ENCODE measurements at places on chromosomes 7 and 10.

- no peak for DNase-seq
These were observed 64.3 kb upstream of the TRIM24 start for GRCh38 chr7:138395763-138396162.

DNA sequence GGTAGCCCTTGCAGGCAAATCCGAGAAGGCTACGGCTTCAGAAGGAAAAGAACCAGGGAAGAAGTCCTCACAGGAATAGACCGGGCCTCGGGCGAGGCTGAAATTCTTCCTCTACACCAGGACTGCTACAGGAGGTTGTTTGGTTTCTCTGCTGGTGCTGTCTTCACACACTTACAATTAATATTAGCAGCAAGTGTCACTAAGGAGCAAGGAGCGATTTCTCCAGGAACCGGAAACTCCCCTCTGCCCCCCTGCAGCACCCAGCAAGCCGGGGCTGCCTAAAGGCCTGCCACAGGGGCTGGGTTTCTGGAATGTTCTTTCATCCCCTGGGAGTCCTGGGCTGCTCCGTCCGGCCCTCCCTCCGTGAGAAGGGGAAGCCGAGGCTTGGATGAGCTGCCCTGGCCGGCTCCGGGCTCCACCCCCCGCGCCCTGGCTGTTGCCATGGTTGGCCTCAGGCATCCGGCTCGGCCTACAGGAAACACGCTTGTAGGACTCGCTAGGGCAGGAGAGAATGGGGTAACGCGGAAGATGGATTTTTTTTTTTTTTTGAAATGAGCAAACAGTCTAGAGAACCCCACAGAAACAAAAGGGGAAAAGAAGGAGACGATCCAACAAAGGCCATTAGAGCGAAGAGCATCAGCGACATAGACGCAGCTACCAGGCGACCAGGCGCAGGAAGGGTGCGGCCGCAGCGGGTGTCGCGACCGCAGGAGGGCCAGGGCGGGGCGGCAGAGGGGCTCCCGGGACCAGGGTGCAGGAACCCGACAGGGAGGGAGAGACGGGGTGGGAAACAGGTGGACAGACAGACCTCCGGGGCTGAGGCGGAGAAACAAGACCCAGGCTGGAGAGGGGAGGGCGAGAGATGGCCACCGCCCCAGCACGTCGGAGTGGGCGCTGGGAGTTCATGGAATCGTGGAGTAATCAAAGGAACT, 33.0 kb downstream of the EN2 start:
- no peak for DNase-seq

- DNase-seq = no peak
These were observed 479.9 kb upstream of the FOXK1 start for GRCh38 chr7:4202154-4202736.

- DNase-seq = no peak
These were observed 7.5 kb downstream of the PIK3AP1 start for GRCh38 chr10:96712662-96713271.

GRCh38 chr7:38702002-38702535, 70.9 kb upstream of the AMPH start:
- no peak for DNase-seq

DNA sequence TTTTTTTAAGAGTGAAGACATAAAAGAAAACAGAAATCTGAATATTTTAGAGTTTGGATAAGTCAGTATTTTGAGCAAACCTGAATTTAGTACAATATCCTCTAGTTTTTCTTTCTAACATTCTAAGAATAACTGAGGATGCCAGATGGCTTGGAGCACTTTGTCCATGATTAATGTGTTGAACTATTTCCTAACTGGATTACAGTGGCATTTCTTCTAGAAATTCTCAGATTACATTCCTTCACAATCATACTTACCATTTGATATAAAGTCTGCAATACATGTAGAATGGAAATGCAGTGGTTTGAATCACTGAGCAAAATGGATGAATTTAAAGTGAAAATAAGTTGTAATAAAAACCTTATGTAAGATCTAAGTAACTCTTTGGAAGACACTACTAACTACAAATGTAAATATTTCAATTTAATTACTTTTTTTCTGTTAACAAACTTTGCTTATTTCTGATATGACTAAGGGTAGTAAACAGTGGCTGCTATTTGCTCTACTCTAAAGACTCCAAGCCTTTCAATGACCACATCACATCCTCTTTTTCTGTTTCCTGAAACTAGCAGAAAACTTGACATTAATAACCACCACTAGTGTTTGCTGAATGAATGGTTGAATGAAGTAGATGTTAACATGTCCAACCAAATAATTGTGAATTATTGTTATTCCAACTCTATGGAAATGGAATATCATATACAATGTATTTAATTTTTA, 102.8 kb downstream of the PRKG1 start:
- DNase-seq = no peak

DNA sequence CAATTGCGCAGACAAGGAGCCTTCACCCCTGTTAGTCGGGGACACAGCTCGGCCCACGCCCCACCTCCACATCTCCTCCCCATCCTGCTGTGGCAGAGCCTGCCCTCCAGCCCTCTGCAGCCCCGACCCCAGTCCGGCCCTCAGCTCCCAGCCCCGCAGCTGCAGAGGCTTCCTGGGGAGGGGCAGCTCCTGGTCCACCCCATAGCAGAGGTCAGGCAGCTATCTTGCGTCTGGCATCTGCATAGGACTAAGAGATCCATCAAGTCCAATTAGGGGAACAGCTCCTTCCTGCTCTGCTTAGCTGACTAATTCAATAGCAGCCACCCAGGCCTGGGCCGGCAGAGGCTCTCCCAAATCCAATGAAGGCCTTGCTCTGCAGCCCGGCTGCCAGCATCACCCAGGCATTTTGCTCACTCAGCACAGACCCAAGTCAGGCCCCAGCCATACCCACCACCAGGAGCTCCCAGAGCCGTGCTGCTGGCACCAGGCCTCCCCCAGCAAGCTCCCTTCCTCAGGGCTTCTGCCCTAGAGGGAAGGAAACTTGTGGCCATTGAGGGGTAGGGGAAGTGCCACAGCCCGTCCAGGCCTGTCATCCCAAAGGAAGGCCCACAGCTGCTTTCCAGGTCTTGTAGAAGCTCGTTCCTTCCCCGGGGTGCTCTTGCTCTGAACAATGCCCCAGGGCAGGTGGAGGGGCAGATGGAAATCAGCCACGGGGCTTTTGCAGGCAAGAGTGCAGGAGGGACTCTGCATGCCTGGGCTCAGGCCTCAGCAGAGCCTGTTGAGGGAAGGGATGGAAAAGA, 106.2 kb upstream of the RET start:
- DNase-seq = no peak

DNA sequence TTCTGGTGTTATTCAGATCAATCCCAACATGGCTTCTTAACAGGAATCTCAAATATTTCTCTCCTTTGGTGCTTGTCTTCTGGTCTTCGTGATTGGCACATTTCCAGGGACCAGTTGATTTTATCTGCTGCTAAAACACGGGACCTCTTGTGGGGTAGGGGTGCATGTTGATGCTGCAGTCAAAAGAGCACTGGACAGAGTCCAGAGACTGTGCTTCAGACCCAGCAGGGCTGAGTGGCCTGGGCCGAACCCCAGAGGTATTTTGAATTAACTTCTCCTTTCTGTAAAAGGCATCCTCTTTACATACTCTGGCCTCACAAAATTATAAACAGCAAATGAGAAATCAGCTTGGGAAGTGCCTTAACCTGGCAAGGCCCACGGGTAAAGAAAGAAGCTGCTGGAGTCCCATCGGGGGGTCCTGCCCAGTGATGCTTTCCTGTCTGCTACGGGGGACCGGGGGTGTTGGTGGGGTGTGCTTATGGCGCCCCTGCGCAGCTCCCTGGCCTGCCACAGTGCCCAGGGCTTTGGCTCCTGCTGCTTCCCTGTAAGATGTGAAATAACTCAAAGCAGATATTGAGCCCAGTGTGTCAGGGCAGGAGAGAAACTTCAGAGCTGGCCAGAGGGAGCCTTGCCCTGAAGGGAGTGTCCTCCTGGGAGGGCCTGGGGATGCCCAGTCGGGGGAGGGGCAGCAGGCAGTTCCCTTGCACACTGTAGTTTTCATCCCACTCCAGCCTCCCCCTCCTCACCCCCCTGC, 230.5 kb downstream of the TCF7L2 start:
- no peak for DNase-seq

- DNase-seq = no peak
These were observed 445.1 kb downstream of the PLXNA4 start for GRCh38 chr7:132131196-132131595.

DNA sequence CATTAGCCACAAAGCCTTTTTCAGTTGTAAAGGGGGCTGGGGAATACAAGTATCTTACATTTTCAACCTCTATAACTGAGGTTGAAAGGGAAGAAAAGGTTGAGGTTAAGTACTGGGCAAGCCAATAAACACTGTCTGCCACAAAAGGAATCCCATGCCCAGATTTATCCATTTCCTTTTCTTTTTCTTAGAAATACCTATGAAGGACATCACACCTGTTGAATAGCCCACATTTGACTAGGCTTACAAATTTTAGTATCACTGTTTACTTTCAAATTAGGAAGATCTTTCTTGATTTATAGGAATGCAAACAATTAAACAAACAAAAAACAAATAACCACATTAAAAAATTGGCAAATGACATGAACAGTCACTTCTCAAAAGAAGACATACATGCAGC, 81.0 kb upstream of the CAV2 start:
- DNase-seq = no peak

GRCh38 chr7:122604251-122604650, 94.7 kb downstream of the RNF133 start:
- DNase-seq = no peak

DNA sequence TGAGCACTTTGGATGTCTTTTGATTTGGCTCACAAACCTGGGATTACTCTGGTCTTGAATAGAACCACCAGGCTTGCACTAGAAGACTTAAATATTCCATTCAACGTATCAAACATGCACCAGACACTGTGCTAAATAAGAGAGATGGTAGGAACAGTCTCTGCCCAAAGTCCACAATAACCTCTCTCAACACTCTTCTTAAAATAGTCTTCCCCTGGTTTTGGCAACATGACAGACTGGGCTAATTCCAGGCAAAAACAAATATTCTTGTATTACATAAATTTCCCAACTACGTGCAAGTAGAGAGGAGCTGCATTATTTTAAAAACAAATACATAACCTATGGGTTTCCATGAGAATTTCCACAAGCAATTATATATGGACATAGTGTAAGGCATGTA, 64.8 kb upstream of the PAPSS2 start:
- no peak for DNase-seq

GRCh38 chr10:126230587-126230986, 157.7 kb downstream of the ADAM12 start:
- no peak for DNase-seq

DNA sequence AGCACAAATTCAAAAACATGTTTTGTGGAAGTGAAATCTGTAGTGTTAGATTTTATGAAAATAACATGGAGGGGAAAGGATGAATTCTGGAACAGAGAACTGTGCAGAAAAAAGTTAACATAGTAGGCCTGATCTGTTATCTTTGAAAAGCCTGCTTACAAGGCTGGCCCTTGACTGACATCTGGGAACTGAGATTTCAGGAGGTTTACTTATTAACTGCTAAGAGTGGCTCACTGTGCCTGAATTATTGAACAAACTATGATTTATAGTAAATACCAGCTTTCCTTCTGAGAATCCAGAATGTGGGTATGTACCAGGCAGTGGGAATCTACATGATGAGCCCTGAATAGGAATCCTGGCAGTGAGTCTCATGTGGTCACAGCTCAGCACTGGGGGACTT, 30.5 kb downstream of the NSUN6 start:
- no peak for DNase-seq

DNA sequence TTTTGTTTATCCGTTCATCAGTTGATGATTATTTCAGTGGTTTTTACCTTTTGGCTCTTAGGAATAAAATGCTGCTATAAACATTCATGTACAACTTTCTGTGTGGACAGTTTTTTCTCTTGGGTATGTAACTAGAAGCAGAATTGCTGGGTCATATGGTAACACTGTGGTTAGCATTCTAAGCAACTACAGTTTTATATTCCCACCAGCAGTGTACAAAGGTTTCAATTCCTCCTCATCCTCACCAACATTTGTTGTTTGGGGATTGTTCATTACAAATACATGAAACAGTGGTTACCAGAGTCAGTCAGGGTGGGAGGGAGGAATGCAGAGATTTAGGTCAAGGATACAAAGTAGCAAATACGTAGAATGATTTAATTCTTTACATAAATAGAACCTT, 97.0 kb downstream of the NPSR1 start:
- no peak for DNase-seq

DNA sequence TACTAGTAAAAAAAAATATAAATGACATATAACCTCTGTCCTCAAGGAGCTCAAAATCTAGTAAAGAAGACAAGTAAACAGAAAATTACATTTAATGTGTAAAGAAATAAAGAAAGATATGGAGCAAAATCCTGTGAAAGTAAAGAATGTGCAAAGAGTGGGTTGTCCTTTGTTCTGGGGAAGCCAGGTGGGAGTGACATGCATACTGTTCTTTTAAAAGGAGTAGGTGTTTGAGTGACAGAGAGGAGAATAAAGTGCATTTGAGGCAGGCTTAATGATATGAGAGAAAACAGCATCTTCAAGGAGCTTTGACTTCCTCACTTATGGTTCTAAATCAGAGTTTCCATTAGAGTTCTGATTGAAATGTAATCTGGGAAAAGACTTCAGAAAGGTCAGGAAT, 22.0 kb downstream of the OR6V1 start:
- DNase-seq = no peak

- no peak for DNase-seq
These were observed 30.4 kb downstream of the AMZ1 start for GRCh38 chr7:2718296-2718965.

GRCh38 chr10:26881600-26882331, 21.0 kb upstream of the ABI1 start:
- DNase-seq = no peak

DNA sequence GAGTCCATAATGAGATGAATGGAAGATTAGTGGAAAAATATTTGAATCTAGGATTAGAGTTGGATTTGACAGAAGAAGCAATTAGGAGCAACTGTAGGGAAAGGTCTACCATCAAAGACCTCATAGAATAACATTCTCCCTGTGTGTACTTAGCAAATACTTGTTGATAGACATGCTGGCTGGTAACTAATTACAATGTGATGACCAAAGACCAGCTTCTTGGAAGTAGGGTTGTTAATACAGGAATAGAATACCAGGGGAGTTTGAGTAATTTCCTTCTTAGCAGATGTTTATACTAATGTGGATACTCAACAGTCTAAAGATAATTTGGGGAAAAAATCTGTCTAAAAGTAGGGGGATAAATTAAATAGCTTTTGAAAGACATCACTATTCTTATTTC, 357.5 kb upstream of the BMPER start:
- no peak for DNase-seq

DNA sequence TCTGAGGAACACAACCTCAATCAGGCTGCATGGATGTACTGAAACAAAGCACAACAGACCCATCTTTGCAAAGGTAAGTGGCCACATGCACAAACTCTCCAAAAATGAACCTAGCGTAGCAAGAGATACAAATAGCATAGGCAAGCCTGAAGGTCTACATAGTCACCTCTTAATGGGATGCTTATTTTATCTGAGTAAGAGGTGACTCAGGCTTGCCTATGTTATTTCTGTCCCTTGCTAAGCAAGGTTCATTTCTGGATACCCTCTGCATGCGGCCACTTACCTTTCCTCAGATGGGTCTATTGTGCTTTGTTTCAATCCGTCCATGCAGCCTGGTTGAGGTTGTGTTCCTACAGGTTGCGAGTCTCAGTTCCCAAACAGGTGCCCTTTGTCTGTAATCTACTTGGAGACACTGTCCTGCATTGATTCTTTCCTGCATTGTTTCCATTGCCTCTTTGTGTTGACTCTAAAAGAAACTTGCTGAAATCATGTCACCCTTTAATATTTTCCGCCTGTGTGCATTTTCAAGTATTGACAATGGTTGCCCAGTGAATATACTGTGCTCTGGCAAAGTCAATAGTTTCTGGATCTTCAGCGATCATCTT, 291.8 kb upstream of the LYZL1 start:
- no peak for DNase-seq

- DNase-seq = no peak
These were observed 89.0 kb downstream of the ST8SIA6 start for GRCh38 chr10:17365402-17365801.
